ENCODE measurements at places on chromosomes 11 and 22.
A peak's percentile ranks its signal among the peaks of the same experiment; 100 is the strongest.

GRCh38 chr22:47042116-47042825 lies 279.8 kb downstream of the TBC1D22A start:
- DNase-seq: no peak

DNA sequence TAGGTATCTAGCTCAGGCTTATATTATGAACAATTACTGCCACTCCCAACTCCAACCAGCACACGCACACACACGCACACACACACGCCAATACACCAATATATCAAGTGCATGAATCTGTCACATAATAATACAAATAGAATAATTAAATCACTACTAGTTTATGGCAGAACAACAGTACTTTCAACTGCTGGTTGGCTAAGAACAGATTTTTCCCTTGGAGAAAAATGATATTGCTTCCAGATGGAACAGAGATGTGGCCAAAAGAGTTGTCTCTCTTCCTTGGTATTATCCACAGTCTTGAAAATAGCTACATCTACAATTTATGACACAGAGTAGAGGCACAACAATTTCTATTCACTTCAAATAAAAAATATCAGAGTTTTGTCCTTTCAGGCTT lies 538.3 kb upstream of the FAT3 start:
- no peak for DNase-seq

DNA sequence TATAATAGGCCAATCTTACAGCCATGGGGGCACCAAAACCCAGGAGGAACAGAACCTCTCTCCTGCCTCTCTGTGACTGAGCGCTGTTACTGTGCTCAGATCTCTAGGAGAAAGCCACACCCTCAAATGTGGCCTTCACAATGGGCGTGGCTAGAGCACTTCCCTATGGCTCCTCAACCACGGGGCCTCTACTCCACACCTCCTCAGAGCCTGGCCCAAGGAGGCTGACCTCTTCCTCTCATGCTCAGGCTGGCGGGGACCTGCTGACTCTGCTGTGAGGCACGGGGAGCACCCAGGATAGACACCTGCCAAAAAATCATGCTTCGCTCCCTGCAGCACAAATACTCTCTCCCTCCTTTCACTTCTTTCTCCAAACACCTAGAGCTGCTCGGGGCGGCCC lies 41.0 kb downstream of the C11orf58 start:
- DNase-seq: no peak

DNA sequence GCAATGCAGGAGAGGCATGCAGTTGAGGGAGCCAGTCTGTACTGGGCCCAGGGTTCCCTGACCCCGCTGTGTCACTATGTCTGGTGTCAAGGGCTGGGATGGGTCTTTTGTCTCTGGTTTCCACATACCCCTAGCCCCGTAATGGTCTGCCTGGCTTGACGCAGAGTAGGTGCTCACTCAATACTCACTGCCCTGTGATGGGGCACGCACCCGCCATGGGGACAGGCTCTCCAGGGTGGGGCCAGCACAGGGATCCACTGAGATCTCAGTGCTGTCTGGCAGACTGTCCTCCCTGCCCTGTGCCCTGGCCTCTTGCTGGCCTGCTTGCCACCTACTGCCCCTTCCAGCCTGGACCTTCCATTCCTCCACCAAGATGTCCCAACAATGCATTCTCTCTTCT lies 101.7 kb upstream of the CD82 start:
- no peak for DNase-seq

DNA sequence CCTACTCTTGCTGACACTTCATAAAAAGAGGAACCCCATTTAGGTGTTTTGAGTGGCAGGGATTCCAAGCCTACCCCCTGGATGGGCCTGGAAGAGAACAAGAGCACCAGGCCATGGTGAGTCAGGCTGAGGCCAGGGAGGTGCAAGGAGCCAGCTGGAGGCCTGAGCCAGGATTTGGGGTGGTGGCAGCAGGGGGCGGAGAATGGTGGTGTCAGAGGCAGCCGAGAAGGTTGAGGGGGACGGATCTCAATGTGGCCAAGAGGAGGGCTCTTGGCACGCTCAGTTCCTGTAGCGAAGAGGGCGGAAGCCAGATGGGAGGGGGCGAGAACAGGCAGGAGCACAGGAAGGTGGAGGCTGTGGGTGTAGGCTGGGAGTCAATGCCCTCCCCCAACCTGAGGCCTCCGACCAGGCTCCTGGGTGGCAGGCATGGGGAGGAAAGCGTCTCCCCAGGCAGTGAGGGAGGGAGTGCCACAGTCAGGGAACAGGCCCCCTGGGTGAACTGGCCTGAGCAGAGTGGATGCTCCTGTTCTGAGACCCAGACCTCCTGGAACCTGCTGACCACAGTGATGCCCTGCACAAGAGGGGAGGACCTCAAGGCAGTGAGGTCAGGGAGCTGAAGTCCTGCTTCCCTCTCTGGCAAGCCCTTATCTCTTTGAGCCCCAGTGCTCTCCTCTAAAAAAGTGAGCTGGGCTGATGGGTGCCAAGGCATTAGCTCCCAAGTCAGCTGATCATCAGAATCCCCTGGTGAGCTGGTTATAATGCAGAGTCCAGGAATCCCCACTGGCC lies 13.9 kb downstream of the RTN4RL2 start:
- DNase-seq: peak; percentile 82
